ENCODE measurements at places on chromosomes 11 and 22. TPM values are rescaled to one million over a fixed set of nuclear protein-coding genes. Genes with fewer than 3 reads are reported as not detected.

The ZFTA gene
- 5.7 TPM for total RNA-seq

The PIWIL4 gene
- 0.22 TPM for total RNA-seq

The GALNT18 gene
- total RNA-seq, result 32.5 TPM

The ZNRF3 gene
- total RNA-seq, result 7.8 TPM

The C11orf87 gene
- 0.05 TPM for total RNA-seq

The GPHA2 gene
- not detected for total RNA-seq

The OR5A1 gene
- not detected for total RNA-seq

The TMEM151A gene
- 3.6 TPM for total RNA-seq

The OR10D3 gene
- not detected for total RNA-seq

Measured in A549 treated with Hydrocortisone at 1 μM for 4 hours (cell line).